Activated CD4-positive, alpha-beta T cell treated with anti-CD3 and anti-CD28 coated beads for 1 hour (primary cell): ENCODE measurements at places on chromosomes 4 and X.

DNA sequence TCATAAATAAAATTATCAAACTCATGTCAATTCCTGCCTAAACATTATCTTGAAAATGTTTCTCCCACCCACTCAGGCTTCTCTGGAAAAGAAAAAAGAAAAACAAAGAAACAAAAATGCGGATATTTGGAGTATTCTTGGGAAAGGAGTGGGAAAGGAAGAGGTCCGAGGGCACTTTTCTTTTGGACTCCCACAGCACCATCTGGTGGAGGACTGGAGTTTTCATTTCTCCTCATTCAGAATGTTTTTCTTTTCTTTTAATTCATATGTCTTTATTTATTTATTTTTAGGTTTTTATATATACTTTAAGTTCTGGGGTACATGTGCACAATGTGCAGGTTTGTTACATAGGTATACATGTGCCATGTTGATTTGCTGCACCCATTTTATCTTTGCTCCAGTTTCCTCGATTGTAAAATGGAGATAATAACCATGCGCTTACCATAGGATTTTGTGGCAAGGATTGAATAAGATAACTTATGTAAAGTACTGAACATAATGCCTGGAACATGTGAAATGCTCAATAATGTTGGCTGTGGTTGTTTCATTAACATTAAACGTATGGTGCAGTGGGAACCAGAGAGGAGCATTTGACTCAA is 8.0 kb upstream of the KCNE5 start:
- no peak for DNase-seq

DNA sequence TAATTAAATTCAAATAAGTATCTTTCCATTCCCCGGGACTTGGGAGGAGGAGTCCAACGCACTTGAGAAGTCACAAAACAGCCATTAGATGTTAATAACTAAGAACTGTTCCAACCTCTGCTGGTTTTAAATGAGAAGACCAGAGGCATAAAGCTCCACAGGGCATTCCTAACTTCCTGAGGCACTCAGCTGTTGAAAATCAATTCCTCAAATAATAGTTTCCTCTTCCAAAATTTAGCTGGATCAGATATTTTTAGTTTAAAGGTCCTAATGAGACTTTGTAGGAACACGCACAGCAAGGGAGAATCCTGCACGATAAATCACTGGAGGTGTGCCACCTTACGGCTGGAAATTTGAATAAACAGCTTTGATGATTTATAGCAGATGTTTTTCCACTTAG is 504.3 kb upstream of the ZFP42 start:
- no peak for DNase-seq

- DNase-seq: no peak
Measured at GRCh38 chr4:159384632-159385031, 281.8 kb downstream of the RAPGEF2 start.

DNA sequence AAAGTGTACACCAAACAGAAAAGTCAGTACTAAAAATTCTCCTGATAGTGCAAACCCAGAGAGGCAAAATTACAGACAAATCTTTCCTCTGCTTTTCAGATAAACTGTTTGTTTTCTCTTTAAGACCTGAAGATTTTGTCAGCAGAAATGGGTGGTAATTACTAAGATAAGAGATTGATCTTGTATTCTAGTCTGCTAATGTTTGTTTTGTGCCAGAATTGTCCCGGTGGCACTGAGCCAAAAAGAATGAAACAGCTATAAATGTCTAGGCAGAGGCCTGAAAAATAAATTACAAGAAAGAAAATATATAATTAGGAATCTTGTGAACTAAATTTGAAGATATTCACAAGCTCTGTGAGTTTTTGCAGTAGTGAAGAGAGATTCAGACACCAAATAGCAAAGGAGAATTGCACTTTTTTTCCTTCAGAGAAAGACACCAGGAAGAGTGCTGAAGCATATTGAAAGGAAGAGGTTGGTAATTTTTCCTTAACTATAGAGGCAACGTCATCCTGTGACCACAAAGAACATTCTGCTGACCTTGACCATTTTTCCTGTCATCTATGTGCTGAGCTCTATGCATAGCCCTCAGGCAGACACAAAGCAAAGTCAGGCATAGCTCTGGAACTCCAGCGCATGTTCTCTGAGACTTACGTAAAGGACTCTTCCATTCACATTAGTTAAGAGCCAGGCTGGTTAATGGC is 314.5 kb upstream of the RASGEF1B start:
- no peak for DNase-seq

- no peak for DNase-seq
Measured at GRCh38 chr4:158129694-158130093, 43.1 kb downstream of the GASK1B start.

DNA sequence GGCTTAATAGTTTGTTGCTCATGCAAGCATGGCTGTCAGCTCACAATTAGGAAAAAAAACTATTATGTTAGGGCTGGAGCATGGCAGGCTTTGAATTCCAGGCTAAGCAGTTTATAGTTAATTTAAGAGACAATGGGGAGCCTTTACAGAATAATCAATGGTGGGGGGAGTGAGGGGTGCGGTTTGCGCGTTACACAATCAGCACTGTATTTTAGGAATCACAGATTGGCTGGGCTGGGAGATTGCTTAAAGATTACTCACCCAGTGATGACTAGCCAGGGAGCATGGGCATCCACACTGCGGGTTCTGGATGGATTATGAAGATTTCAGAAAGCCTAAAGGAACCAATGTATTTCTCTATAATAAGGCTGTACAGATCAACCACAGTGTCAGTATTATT is 186.6 kb downstream of the SOX3 start:
- no peak for DNase-seq

DNA sequence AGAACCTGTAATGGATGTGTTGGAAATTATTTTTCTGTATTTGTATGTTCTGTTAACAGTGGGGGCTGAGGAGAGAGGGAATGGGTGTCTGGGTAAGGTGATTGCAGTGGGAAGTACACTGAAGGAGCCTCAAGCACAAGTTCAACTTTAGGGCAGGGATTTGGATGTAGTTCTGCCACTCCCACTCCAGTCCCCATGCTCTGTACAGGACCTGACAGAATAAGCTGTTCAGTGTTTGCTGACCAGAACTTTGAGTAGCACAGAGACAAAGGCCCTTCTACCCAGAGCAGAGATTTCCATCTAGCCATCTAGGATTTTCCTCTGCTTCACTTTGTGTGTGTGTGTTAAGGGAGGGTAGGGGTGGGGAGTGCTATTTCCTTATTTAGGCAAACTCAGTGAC is 49.2 kb downstream of the VSIG4 start:
- DNase-seq: no peak

- no peak for DNase-seq
Measured at GRCh38 chr4:29336861-29337260, 1383.3 kb upstream of the PCDH7 start.

GRCh38 chr4:179492260-179493080 is 2050.2 kb upstream of the AGA start:
- no peak for DNase-seq

GRCh38 chrX:57977992-57978391 is 67.7 kb upstream of the ZXDA start:
- DNase-seq: no peak

GRCh38 chrX:44871931-44872820 is 812 bp upstream of the KDM6A start:
- DNase-seq: no peak

GRCh38 chr4:57039345-57039744 is 60.6 kb downstream of the POLR2B start:
- DNase-seq: no peak

- DNase-seq: no peak
Measured at GRCh38 chr4:86506591-86506990, 87.5 kb upstream of the PTPN13 start.

DNA sequence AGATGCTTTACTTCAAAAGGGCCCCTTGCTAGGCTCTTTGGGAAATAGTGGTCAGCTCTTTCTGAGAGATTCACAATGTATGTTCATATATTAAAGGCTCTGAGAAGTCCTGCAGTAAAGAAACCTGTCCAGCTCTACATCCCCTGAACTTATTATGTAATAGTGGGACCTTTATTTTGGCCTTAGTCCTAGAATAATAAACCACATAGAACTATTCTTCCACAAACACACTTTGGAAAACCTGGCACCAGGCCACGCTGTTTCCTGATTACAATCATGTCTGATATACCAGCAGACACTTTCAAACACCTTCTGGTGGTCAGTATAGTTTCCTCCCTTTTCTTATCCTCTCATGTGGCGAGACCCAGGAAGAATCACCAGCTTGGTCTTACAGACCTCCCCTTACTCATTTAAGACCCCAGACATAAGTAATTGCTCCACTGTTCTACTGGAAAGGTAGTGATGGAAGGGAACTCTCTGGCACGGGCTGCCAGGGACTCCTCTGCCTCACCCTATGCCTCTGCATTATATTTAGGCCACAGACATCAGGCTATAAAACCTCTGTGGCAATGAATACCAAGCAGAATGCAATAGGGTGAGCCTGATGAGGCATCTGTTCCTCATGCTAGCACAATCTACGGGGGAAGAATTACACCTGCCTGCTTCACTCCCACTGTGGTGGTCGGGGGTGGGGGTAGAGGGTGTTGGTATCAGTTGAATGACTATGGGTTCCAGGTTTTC is 5.7 kb upstream of the PPEF1 start:
- DNase-seq: no peak

- no peak for DNase-seq
Measured at GRCh38 chrX:47483306-47484268, 565 bp upstream of the ZNF41 start.

DNA sequence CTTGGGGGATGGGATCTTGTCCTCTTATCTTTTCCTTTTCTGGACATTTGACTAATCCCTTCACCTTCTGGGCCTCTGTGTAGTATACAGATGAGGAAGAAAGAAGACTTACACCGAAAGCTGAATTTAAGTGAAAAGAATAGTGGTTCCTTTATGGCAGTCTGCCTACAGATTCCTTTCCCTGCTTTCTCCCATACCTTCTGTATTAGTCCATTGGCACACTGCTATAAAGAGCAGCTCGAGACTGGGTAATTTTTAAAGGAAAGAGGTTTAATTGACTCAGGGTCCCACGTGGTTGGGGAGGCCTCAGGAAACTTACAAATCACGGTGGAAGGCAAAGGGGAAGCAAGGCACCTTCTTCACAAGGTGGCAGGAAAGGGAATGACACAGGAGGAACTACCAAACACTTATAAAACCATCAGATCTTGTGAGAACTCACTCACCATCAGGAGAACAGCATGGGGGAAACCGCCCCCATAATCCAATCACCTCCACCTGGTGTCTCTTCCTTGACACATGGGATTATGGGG is 34.0 kb upstream of the CD38 start:
- DNase-seq: no peak

GRCh38 chr4:33149658-33150524 is 2429.7 kb downstream of the PCDH7 start:
- DNase-seq: no peak

GRCh38 chr4:11428899-11429698 is 405 bp upstream of the HS3ST1 start:
- no peak for DNase-seq
